Hepatocyte (in vitro differentiated cells): ENCODE measurements at places on chromosomes 12 and 14. TPM values are rescaled to one million over a fixed set of nuclear protein-coding genes. Genes with fewer than 3 reads are reported as not detected.

DNA sequence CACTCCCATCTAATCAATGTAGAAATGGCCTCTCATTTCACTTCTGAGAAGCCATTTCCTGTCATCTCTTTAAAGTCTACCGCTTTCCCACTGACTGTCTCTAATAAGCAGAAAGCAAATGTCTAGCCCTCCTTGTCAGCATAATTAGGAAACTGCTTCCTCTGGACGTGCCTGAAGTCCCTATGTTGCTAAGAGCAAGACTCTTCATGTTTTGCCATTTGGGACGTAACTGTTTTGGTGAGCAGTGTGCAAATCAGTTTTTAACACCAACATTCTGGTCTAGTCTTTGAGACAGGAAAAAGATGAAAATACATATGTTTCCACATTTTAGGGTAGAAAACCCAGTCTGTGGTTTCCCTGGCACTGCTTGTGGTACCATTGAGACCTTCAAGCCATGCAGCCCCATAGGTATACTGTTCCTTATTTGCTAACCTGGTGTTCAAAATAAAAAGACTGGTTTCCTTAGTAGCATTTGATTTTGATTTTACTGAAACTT lies 22.2 kb downstream of the IFNG start:
- DNase-seq, result no peak

GRCh38 chr14:77266336-77266735 lies 4.7 kb downstream of the NGB start:
- no peak for DNase-seq

GRCh38 chr12:28032811-28033537 lies 60.4 kb upstream of the PTHLH start:
- no peak for DNase-seq

- DNase-seq, result no peak
Observed at GRCh38 chr12:88242571-88242925, 100.4 kb downstream of the TMTC3 start.

The CLEC9A gene
- not detected in 2 replicates for polyA plus RNA-seq

The AQP6 gene
- 0.23 TPM in 1 of 2 replicates, not detected in the other for polyA plus RNA-seq

The PTPRB gene
- 0.36 and 0.41 TPM in 2 replicates for polyA plus RNA-seq

The TBC1D30 gene
- polyA plus RNA-seq, result 4.8 and 5.6 TPM in 2 replicates
